SJSA1 (cell line): ENCODE measurements at places on chromosomes 6 and 20. TPM values are rescaled to one million over a fixed set of nuclear protein-coding genes. Genes with fewer than 3 reads are reported as not detected.

Gene ZNF217
- total RNA-seq = 7.7 and 14.1 TPM in 2 replicates

GRCh38 chr20:12723811-12724210 lies 285.0 kb upstream of the SPTLC3 start:
- DNase-seq = no peak
- no peaks in the 10 kb centered on the region for H3K27me3 ChIP-seq
- H3K4me1 ChIP-seq = no peaks in the 10 kb centered on the region
- no peak overlapping the region for H3K27ac ChIP-seq
- H3K4me3 ChIP-seq = no peak overlapping the region

Gene FANCE
- total RNA-seq = 16.3 and 20.2 TPM in 2 replicates

Gene SOBP
- 0.31 and 1.4 TPM in 2 replicates for total RNA-seq

DNA sequence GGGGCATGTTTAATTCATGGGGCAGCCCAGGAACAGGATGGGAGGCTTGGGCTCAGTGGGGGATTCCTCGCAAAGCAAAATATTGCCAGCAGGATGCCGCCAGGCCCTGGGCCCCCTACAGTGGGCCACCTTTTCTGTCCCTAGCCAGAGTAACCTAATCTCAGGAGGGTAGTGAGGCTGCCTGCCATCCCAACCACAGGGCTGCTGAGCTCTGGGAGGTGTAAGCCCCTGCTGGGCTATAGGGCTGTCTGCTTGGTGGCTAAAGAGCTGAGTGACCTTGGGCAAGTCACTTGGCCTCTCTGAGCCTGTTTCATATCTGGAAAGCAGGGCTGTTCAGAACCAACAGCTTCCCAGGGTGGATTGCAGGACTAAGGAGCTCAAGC lies 35.7 kb upstream of the CDH22 start:
- H3K4me3 ChIP-seq = no peak overlapping the region
- peaks cover 60% of the 10 kb centered on the region for H3K27me3 ChIP-seq
- no peak for DNase-seq
- no peaks in the 10 kb centered on the region for H3K36me3 ChIP-seq
- H3K4me1 ChIP-seq = no peaks in the 10 kb centered on the region
- H3K27ac ChIP-seq = no peak overlapping the region

GRCh38 chr20:57212534-57213276 lies 53.7 kb downstream of the BMP7 start:
- H3K36me3 ChIP-seq = no peaks in the 10 kb centered on the region
- peak overlapping the region; percentile 3; the same call in 1 of the 2 replicates for H3K4me3 ChIP-seq
- peak overlapping the region; percentile 58 for H3K27ac ChIP-seq
- peaks cover 21% of the 10 kb centered on the region for H3K4me1 ChIP-seq
- H3K27me3 ChIP-seq = no peaks in the 10 kb centered on the region

DNA sequence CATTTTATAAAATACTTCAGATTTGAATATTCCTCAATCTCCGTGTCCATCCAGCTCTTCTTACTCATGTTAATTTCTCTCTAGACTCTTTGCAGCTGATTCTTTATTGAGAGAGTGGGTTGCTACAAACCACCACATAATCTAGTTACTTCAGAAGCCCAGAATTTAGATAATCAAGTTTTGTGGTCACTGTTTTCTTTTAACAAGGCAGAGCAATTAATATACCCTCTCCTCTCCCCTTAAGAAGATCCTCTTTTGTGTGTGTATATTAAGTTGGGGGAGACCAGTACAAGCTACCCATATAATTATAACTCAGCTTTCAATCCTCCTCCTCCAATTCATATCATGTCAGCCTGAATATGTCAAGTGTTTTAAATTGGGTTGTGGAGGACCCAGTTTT lies 95.1 kb downstream of the IRAK1BP1 start:
- H3K36me3 ChIP-seq = peaks cover 35% of the 10 kb centered on the region
- no peak overlapping the region for H3K4me3 ChIP-seq
- H3K27ac ChIP-seq = no peak overlapping the region
- DNase-seq = no peak
- H3K27me3 ChIP-seq = no peaks in the 10 kb centered on the region

DNA sequence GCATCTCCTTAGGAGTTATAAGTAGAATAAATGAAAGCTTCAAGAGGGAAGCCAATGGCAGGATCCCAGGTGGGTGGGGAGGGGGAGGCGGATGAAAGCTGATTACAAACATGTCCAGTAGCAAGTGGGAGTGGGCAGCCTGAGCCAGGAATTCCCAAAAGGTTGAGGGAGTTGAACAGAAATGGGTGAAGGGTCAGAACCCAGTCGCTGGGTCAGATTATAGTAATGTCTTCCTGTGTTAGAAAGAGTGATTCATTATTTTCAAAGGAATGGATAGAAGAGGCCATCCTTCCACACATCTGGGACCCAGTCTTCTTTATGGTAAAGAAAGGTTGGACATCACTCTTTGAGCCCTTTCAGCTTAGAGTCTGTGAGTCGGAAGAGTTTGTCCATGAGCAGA lies 41.0 kb upstream of the FAM50B start:
- no peak for DNase-seq
- no peak overlapping the region for H3K4me3 ChIP-seq
- H3K36me3 ChIP-seq = no peaks in the 10 kb centered on the region
- H3K27ac ChIP-seq = peak overlapping the region; percentile 68
- no peaks in the 10 kb centered on the region for H3K27me3 ChIP-seq
